ENCODE measurements at places on chromosomes 1 and 21. TPM values are rescaled to one million over a fixed set of nuclear protein-coding genes. Genes with fewer than 3 reads are reported as not detected.

- H3K27me3 ChIP-seq, result peaks cover 7% of the 10 kb centered on the region
- DNase-seq, result no peak
- H3K36me3 ChIP-seq, result no peaks in the 10 kb centered on the region
- no peak overlapping the region for H3K4me3 ChIP-seq
Measured at GRCh38 chr1:94156096-94156625, 35.2 kb upstream of the ABCA4 start.

DNA sequence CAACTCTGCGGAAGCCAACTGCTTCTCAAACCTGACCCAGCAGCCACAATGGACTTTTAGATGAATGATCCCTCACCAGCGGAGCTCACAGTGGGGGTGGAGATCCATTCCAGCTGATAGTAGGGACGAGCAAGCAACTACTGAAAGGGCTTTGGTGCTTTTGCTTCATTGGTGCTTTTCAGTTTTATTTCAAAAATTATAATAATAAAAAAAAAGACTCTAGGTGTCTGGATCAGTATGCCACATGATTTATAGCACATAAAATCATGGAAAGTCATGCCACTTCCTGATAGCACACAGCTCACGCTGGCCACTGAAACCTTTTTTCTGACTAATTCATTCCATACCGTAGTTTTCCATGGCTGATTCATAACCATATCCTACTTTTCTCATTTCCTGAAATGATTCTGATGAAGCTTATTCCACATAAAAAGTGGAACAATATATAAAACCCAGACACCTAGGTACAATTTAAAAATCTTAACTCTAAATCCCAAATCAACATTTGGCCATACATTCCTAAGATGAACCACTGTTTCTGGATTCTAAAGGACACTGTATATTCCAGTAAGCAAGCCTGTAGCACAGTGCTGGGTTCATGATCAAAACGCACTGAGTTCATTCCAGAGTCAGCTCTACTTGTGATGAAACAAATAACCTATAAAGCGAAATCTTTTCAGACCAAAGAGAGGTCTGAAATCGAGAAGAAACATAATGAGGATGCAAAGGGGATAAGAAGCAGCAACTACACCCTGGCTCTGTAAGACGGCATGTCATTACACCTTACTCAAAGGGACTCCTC is 41.3 kb upstream of the KCNE1 start:
- no peak overlapping the region for H3K27ac ChIP-seq
- no peaks in the 10 kb centered on the region for H3K4me1 ChIP-seq
- no peak overlapping the region for H3K4me3 ChIP-seq
- H3K36me3 ChIP-seq, result no peaks in the 10 kb centered on the region
- H3K27me3 ChIP-seq, result peaks cover 1% of the 10 kb centered on the region
- DNase-seq, result no peak

DNA sequence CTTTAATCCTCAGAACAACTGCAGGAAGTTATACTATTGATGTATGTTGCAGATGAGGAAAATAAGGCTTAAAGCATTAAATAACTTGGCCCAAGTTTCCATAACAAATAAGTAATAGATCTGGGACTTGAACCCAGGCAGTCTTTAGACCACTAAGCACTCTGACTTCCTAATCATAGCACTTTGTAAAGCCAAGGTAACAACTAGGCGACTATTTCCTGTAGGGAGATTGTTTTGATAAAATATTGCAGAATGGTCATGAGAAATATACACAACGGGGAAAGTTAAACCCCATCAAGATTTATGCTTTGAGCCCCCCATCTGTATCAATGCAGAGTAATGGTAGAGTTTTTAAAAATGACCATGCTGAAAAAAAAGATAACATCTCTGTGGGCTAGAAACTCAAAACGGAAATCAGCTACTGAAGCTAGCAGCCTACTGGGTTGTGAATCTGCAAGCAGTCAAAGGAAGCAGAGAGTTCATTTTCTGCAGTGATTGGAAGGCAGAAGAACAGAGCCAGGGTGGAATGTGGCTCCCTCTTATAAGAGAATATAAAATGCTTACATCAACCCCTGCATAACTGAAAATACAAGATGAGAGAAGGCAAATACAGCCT is 111.2 kb upstream of the OLIG2 start:
- no peak overlapping the region for H3K27ac ChIP-seq
- peaks cover 10% of the 10 kb centered on the region for H3K27me3 ChIP-seq
- peaks cover 9% of the 10 kb centered on the region for H3K4me1 ChIP-seq
- no peak overlapping the region for H3K4me3 ChIP-seq
- H3K36me3 ChIP-seq, result no peaks in the 10 kb centered on the region
- no peak for DNase-seq

DNA sequence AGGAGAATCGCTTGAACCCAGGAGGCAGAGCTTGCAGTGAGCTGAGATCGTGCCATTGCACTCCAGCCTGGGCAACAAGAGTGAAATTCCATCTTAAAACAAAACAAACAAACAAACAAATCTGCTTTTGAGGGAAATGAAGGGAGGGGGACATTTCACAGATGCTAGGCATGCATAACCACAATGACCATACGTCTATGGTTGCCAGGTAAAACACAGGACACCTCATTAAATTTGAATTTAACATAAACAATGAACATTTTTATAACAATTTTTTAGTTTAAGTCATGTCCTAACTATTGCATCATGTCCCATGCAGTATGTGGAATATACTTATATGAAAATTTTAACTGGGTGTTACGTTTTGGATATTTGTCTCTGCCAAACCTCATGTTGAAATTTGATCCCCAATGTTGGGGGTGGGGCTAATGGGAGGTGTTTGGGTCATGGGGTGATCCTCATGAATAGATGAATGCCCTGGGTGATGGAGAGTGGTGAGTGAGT is 31.0 kb upstream of the ZBTB18 start:
- H3K27me3 ChIP-seq, result peaks cover 5% of the 10 kb centered on the region
- H3K27ac ChIP-seq, result no peak overlapping the region
- H3K36me3 ChIP-seq, result no peaks in the 10 kb centered on the region
- no peak overlapping the region for H3K4me3 ChIP-seq
- no peaks in the 10 kb centered on the region for H3K4me1 ChIP-seq

GRCh38 chr1:70966018-70966638 is 81.5 kb downstream of the PTGER3 start:
- H3K4me1 ChIP-seq, result no peaks in the 10 kb centered on the region
- H3K27ac ChIP-seq, result no peak overlapping the region
- no peak for DNase-seq
- peaks cover 2% of the 10 kb centered on the region for H3K27me3 ChIP-seq
- H3K4me3 ChIP-seq, result no peak overlapping the region

DNA sequence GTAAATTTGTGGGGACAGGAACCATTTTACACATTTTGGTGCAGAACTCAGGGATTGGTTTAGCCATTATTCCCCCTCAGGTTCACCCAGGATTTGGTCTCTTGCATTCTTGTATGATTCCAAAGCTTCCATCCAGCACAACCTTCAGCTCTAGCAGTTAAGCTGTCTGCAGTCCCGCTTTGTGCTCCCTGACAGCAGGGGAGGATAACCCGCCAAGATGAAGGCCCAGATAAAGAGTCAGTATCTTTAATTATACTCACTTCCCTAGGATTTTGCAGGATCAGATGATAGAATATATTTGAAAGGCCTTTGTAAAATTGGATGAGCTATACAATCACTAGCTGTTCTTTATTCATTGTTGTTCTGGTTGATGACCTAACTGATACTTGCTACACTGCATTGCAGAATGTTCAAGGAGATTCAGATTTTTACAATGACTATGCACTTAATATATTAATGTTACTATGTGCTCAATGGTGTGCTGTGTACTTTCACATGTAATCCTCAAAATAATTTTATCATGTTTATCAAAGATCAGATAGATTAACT is 49.8 kb downstream of the SLC16A1 start:
- no peak overlapping the region for H3K27ac ChIP-seq
- H3K27me3 ChIP-seq, result no peaks in the 10 kb centered on the region
- DNase-seq, result no peak
- H3K4me3 ChIP-seq, result no peak overlapping the region
- peaks cover 32% of the 10 kb centered on the region for H3K4me1 ChIP-seq
- H3K36me3 ChIP-seq, result peaks cover 9% of the 10 kb centered on the region

- no peak overlapping the region for H3K4me3 ChIP-seq
- no peak overlapping the region for H3K27ac ChIP-seq
- no peak for DNase-seq
- H3K27me3 ChIP-seq, result peaks cover 1% of the 10 kb centered on the region
- H3K4me1 ChIP-seq, result no peaks in the 10 kb centered on the region
Measured at GRCh38 chr1:69328186-69328585, 239.5 kb upstream of the LRRC7 start.

- no peak overlapping the region for H3K4me3 ChIP-seq
- no peaks in the 10 kb centered on the region for H3K36me3 ChIP-seq
- no peak for DNase-seq
Measured at GRCh38 chr1:77382366-77382765, 100.5 kb downstream of the AK5 start.

GRCh38 chr1:53265581-53265980 is 27.3 kb upstream of the MAGOH start:
- no peak for DNase-seq
- H3K27me3 ChIP-seq, result no peaks in the 10 kb centered on the region
- H3K36me3 ChIP-seq, result peaks cover 52% of the 10 kb centered on the region
- no peak overlapping the region for H3K4me3 ChIP-seq

- peak; percentile 41 for DNase-seq
- H3K27ac ChIP-seq, result no peak within 1 kb of the TSS
- no peaks in the 10 kb centered on the region for H3K27me3 ChIP-seq
Measured at GRCh38 chr1:160711602-160712311, at the start of gene CD48. CD48 (minus strand) TSS chr1:160711822; CDS start chr1:160711763, 59 bp downstream.

DNA sequence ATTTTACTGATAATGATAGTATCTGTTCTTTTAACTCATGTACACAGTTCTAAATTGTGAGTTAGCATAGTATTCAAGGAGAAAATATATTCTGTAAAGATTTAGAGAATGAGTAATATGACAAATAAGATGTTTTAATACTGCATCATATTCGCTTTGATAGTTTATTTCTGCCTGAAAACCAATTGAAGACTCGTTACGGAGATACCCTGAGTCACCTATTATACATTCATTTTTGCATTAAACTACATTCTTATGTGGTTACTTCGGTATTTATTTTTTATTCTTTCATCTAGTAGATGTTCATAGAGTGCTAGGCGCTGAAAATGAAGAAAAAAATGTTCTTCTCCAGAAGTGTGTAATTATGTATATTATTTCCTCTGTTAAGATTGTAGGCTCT is 5.3 kb downstream of the UHMK1 start:
- H3K4me3 ChIP-seq, result no peak overlapping the region
- H3K36me3 ChIP-seq, result peaks cover 39% of the 10 kb centered on the region
- no peak for DNase-seq
- H3K27ac ChIP-seq, result no peak overlapping the region

GRCh38 chr1:162952956-162953355 is 92.0 kb upstream of the CCDC190 start:
- no peak for DNase-seq
- H3K4me1 ChIP-seq, result peaks cover 6% of the 10 kb centered on the region
- H3K27me3 ChIP-seq, result peaks cover 3% of the 10 kb centered on the region

- no peak for DNase-seq
- peaks cover 12% of the 10 kb centered on the region for H3K27me3 ChIP-seq
- peaks cover 14% of the 10 kb centered on the region for H3K4me1 ChIP-seq
- no peaks in the 10 kb centered on the region for H3K36me3 ChIP-seq
Measured at GRCh38 chr1:154481053-154481452, 21.0 kb upstream of the TDRD10 start.

GRCh38 chr1:220330265-220330664 is 58.0 kb upstream of the RAB3GAP2 start:
- H3K27ac ChIP-seq, result no peak overlapping the region
- DNase-seq, result no peak
- H3K4me1 ChIP-seq, result no peaks in the 10 kb centered on the region
- H3K27me3 ChIP-seq, result peaks cover 17% of the 10 kb centered on the region
- no peak overlapping the region for H3K4me3 ChIP-seq

DNA sequence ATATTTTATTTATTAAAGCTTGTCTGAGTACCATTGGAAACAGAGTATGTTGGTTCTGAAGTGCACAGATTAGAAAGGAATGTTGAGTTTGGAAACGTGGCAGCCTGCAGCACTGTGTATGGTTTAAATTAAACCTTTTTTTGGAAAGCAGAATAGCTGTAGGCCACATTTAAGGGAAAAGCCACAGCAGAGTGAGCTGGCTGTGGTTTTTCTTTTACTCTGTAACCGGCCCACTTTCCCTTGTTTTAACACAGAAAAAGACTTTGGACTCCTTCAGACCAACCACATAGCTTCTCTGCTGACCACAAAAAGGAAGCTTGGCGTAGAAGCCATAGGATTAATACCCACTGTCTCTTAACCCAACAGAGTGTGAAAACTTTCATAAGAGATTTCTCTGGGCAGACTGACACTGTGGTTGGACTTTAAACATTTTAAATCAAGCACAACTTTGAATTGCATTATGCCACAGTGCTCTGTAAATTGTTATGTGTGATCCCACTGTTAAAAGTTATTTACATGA is 75.2 kb downstream of the NFIA start:
- peaks cover 28% of the 10 kb centered on the region for H3K27me3 ChIP-seq
- H3K27ac ChIP-seq, result no peak overlapping the region
- H3K4me3 ChIP-seq, result no peak overlapping the region
- H3K36me3 ChIP-seq, result no peaks in the 10 kb centered on the region
- DNase-seq, result no peak

DNA sequence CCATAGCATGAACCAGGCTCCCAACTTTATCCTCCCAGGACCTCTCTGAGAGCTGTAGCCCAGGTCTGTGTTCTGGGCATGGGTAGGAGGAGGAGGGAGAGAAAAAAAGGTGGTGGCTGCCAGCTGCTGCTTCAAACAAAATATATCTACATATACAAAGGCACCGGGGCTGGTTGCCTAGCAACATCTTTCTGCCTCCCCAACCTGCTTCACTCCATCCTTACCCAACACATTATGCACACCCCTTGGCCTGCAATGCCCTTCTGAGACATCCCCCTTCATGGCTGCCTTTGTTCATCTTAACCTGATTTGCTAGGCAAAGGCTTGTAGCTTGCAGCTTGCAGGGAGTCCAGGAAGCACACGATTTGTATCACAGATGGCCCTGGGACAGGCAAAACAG is 27.2 kb upstream of the ATP1A1 start:
- H3K4me3 ChIP-seq, result no peak overlapping the region
- peaks cover 5% of the 10 kb centered on the region for H3K27me3 ChIP-seq
- no peak overlapping the region for H3K27ac ChIP-seq
- DNase-seq, result no peak
- H3K36me3 ChIP-seq, result no peaks in the 10 kb centered on the region
- peaks cover 6% of the 10 kb centered on the region for H3K4me1 ChIP-seq

- no peaks in the 10 kb centered on the region for H3K36me3 ChIP-seq
- peaks cover 40% of the 10 kb centered on the region for H3K4me1 ChIP-seq
- H3K27me3 ChIP-seq, result peaks cover 19% of the 10 kb centered on the region
- no peak overlapping the region for H3K4me3 ChIP-seq
- no peak for DNase-seq
Measured at GRCh38 chr1:31701091-31701736, 2.6 kb downstream of the COL16A1 start.

GRCh38 chr1:116179964-116180363 is 68.8 kb downstream of the MAB21L3 start:
- H3K4me3 ChIP-seq, result no peak overlapping the region
- no peaks in the 10 kb centered on the region for H3K36me3 ChIP-seq
- H3K4me1 ChIP-seq, result no peaks in the 10 kb centered on the region
- H3K27me3 ChIP-seq, result peaks cover 6% of the 10 kb centered on the region
- H3K27ac ChIP-seq, result no peak overlapping the region

- peaks cover 53% of the 10 kb centered on the region for H3K27me3 ChIP-seq
- peaks cover 14% of the 10 kb centered on the region for H3K4me1 ChIP-seq
- no peak overlapping the region for H3K4me3 ChIP-seq
- no peaks in the 10 kb centered on the region for H3K36me3 ChIP-seq
Measured at GRCh38 chr1:223135176-223135942, 7.7 kb downstream of the TLR5 start.

The PRAMEF2 gene
- not detected for total RNA-seq

The AUNIP gene
- 12.3 TPM for total RNA-seq

The CTNNBIP1 gene
- total RNA-seq, result 5.9 TPM

The CD34 gene
- not detected for total RNA-seq

The LCE1F gene
- not detected for total RNA-seq

The REN gene
- not detected for total RNA-seq

Data from activated T-helper 1 cell treated with anti-CD3 and anti-CD28 coated beads, Interleukin-12 subunit alpha, Interleukin-12 subunit beta, Interleukin-2, Interleukin-4 antibody, amounts not matched to agents 30 ng/mL and 10 ng/mL and 1 ng/mL, durations not matched to agents 14 hours and 24 hours and 36 hours (primary cell).